ENCODE measurements at places on chromosomes 5 and 9. TPM values are rescaled to one million over a fixed set of nuclear protein-coding genes. Genes with fewer than 3 reads are reported as not detected.

Gene CD14
- 4.0 TPM for total RNA-seq

Gene EGFLAM
- total RNA-seq = 0.18 TPM

Gene ECSCR
- total RNA-seq = not detected

Gene PLEKHG4B
- total RNA-seq = 0.56 TPM

Gene CAAP1
- total RNA-seq = 18.9 TPM

Gene SLC6A3
- 0.17 TPM for total RNA-seq

Gene SEMA6A
- total RNA-seq = 0.05 TPM

Gene PRRX2
- total RNA-seq = 5.2 TPM

Gene GDF9
- 0.24 TPM for total RNA-seq

Gene IER5L
- total RNA-seq = 71.7 TPM

Gene SLCO6A1
- total RNA-seq = not detected

Gene WDR31
- 1.4 TPM for total RNA-seq

Gene GBGT1
- 3.4 TPM for total RNA-seq

Gene DOCK8
- total RNA-seq = 0.55 TPM

Gene ISCA1
- total RNA-seq = 45.5 TPM

Gene PPIC
- total RNA-seq = 16.4 TPM

Gene BTNL3
- not detected for total RNA-seq

Gene HMCN2
- 0.09 TPM for total RNA-seq

Gene TAF11L5
- total RNA-seq = not detected

Gene TMED9
- 275 TPM for total RNA-seq

Gene PDE8B
- 1.3 TPM for total RNA-seq

Gene WNT8A
- total RNA-seq = not detected

Gene ERMP1
- total RNA-seq = 21.0 TPM

Gene SCGB3A2
- not detected for total RNA-seq

Gene CATSPER3
- 0.49 TPM for total RNA-seq

Gene C7
- not detected for total RNA-seq

Gene HTR4
- total RNA-seq = not detected
